GM23248 (cell line): ENCODE measurements at places on chromosomes 7 and 10.

DNA sequence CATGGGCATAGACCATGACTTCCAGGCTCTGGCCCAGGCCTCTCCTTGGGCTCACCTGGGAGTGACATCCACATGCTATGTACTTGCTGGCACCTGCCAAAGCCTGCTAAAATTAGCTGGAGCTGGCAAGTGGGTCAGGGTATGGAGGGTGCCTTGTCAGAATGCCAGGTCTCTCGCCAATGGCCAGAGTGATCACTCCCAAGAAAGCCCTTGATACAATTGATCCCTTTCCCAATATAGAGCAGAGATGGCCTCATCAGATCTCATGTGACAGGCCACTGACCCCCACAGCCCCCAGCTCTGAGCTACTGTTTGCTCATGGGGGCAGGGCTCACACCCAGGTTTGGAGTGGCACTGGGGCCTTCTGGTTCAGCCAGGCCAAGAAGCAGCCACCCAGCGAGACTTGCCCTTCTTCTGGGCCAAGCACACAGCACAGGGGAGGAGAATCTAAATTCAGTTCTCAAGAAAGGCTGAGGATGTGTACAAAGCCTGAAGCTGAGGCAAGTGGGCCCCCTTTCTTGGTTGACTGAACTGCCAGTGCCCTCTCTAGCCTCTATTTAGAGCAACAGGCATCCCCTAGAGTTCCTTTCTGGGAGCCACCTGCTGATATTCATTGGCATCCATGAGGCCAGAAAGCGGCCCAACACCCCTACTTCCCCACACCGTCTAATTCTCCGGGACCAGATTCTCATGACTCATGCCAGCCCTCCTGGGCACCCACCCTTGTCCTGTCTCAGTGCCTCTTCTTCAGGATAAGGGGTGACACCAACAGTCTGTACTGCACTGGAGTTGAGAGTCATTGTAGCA is 18.9 kb upstream of the MYL7 start:
- DNase-seq = no peak

- no peak for DNase-seq
Observed at GRCh38 chr10:96860631-96861277, 28.7 kb downstream of the LCOR start.

DNA sequence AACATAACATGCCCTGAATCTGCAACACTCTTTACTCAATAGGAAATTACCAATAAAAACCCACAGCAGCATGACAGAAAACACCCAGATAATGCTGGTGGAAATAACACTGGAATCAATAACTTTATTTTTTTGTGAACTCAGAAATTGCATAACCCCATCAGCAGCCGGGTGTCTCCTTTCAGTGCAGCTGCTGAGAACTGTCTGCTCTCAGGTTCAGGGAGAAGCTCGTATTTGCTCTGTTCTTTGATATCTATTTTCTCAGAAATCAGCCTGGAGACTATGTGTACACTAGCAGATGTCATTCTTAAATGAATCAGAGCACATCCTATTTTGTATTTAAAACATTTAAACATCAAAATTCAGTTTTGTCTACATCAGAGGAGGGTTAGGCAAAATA is 506.0 kb downstream of the POM121L12 start:
- no peak for DNase-seq

DNA sequence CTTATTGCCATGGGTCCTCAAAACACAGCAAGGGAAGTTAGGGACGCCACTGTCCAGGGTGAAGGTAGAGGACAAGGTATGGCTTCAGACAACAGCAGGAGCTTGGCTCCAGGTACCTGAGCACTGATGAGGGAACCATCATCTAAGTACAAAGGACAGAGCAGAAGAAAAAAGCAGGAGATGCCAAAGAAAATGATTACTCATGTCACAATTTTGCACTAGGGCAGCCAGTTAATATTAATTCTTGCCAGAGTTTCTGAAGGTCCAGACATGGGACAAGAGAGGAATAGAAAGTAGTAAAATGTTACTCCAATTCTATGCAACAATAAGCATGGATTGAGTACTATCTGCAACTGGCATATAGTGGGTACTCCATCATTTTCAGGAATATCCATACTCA is 14.1 kb downstream of the PTN start:
- peak; percentile 8 for DNase-seq
